ENCODE measurements at places on chromosomes 13 and 19.
A peak's percentile ranks its signal among the peaks of the same experiment; 100 is the strongest.

DNA sequence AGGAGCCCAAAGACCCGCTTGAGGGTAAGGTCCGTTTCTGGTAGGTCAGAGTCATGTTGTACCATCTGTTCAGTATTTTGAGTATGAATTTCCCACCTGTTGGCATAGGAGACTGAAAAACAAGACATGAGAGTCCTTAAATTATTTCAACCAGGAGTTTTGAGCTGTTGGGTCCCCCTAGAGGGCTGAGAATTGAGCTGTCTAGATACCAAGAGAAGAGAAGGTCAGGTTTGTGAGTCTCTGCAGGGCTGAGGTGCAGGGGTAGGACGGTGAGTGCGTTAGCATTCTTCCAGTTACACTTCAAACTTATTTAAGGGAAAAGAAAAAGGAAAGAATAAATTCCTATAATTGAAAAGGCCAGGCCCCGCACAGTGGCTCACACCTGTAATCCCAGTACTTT lies 5.0 kb downstream of the CBLC start:
- DNase-seq = no peak

GRCh38 chr19:20858218-20858617 lies 64.8 kb upstream of the ZNF85 start:
- no peak for DNase-seq

DNA sequence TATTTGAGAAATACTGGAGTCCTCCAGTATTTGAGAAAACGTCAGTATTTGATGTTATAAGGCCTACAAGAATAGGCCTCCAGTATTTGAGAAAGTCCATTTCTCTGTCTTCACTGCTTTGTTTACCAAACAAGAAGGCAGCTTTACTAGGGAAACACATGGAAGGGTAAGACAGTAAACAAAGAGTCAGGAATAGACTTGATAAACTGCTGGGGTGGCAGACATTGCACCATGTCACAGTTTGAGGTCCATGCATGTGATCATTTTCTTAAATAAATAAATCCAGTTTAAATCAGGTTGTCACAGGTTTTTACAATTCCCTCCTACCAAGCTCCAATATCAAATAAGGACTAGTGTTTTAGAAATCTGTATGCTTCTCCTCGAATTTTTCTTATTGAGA lies 1431.0 kb upstream of the SPRY2 start:
- no peak for DNase-seq

- DNase-seq = no peak
These were observed 82.5 kb upstream of the KCTD15 start for GRCh38 chr19:33714149-33714548.

- no peak for DNase-seq
These were observed 145.0 kb downstream of the ABCC4 start for GRCh38 chr13:95156208-95156607.

- no peak for DNase-seq
These were observed 602.6 kb downstream of the PCDH9 start for GRCh38 chr13:66627512-66627911.

DNA sequence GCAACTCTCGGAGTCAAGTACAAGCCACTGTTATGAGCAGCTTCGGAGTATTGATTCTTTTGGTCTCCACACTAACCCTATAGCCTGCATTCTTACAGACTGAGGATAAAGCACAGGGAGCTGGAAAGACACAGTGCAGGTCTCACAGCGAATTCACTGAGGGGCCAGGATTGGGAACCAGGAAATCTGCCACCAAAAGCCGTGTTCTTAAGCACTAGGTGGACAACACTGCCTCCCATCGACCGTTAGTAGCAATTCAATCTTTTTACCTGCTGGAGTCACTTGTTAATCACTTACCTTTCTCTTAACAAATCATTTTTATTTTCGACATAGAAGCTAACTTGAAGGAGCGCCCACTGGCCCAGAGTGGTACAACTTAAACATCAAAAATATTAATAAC lies 6.3 kb downstream of the PMIS2 start:
- no peak for DNase-seq

DNA sequence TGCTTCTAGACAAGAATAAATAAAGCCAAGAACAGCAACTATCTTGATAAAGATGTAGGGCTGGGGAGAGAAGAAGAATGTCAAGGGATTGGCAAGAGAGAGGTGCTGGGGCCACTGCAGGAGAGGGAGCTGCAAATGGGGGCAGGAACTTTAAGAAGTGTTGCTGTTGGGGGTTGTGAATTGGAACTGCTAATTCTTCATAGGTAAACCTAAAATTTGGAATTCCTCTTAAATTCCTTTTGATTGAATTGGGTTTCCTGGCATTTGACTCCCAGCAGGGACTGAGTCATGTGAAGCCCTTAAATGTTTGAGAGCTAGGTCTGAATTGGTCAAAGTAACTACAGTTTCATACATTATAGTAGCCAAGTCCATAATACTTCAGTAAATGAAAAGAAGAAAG lies 305.6 kb upstream of the TMTC4 start:
- no peak for DNase-seq

GRCh38 chr19:58575183-58576041 lies 2.3 kb upstream of the MZF1 start:
- DNase-seq = peak; percentile 72

- peak; percentile 58 for DNase-seq
These were observed 47.9 kb downstream of the RUBCNL start for GRCh38 chr13:46339035-46339666.

DNA sequence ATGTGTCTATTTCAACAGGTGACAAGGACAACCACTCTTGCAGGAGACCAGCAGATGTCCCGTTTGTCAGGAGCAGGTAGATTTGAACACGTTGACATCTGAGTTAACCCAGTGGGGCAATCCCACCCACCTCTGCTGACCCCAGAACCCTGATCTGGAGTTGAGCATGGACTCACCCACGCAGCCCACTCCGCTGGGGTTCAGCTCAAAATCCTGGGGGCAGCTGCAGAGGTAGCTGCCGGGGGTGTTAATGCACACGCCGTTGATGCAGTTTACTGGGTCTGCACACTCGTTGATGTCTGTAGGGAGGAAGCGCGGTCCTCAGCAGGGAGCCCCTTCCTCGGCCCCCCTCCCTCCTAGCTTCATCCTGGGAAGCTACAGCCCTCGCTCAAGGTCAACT lies 39.9 kb downstream of the FBN3 start:
- no peak for DNase-seq

- no peak for DNase-seq
These were observed 1.3 kb downstream of the PALM start for GRCh38 chr19:709965-710571.

DNA sequence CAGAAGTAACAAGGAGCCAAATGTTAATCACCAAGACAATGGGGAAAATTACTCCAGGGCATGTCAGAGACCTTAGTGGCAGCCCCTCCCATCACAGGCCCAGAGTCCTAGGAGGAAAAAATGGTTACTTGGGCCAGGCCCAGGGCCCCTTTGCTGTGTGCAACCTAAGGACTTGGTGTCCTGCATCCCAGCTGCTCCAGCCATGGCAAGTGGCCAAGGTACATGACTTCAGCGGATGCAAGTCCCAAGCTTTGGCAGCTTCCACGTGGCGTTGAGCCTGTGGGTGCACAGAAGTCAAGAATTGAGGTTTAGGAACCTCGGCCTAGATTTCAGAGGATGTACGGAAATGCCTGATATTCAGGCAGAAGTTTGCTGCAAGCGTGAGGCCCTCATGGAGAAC lies 46.7 kb downstream of the OR10H4 start:
- no peak for DNase-seq

DNA sequence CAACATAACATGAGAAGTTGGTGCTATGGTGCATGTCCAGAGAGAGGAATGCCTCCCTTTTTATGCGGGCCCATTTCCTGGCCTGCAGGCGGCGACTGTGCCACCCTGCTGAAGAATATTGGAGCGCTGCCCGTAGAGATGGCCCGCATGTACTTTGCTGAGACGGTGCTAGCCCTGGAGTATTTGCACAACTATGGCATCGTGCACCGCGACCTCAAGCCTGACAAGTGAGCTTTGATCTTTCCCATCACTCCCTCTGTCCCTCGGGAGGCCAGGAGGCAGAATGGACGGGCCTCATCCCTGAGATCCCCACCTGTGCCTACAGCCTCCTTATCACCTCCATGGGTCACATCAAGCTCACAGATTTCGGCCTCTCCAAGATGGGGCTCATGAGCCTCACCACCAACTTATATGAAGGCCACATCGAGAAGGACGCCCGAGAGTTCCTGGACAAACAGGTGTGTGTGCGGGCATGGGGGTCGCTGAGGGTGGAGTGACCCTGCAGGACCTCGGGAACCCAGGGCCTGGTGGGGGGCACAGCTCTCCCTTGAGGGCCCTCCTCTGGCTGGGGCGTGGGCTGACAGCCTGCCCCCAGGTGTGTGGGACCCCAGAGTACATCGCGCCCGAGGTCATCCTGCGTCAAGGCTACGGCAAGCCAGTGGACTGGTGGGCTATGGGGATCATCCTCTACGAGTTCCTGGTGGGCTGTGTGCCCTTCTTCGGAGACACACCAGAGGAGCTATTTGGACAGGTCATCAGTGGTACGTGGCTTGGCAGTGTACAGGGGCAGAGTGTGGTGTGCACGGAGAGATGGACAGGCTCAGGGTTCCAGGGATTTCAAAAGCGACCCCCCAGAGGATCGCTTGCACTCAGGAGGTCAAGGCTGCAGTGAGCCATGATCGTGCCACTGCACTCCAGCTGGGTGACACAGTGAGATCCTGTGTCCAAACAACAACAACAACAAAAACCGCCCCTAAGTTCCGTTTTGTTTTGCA lies 16.2 kb downstream of the DNASE2 start:
- DNase-seq = no peak

- no peak for DNase-seq
These were observed 72.4 kb downstream of the SHISA2 start for GRCh38 chr13:25979371-25979770.

DNA sequence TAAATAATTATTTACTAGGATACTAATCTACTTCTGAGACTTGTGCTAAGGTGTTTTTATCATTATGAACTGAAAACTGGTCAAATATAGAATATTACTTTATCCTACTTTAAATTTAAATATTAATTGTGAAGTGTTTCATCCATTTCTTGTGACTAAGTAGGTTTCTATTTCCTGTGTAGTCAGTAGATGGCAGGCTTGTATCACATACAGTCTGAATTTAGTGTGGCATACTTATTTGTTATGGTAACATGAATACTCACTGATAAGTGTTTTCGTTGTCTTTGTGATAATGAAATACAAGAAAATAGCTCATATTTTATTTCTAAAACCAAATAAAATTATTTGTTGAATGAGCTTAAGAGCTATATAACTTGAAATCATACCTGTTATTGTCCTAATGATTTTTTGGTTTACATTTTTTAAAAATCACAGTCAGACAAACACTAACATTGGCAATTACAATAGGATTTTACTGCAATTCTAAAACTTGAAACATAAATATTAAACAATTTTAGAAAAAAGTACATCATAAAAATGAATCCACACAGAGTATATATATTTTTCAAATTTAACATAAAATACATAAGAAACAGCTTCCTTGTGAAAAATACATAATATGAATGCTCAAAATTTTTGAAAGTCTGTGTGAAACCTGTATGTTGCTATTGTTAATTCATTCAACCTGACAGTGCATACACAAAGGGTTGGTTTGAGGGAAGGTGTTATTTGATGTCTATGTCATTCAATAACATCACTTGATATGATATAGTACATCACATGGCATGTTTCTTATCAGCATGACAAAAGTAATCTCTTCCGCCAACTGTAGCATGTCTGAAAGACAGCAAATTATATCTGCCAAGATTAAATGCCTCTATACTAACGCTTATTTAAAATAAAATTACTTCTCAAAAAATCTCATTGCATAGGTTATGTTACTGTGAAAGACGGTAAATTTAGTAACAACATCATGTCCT lies 904.8 kb upstream of the PCDH20 start:
- no peak for DNase-seq

DNA sequence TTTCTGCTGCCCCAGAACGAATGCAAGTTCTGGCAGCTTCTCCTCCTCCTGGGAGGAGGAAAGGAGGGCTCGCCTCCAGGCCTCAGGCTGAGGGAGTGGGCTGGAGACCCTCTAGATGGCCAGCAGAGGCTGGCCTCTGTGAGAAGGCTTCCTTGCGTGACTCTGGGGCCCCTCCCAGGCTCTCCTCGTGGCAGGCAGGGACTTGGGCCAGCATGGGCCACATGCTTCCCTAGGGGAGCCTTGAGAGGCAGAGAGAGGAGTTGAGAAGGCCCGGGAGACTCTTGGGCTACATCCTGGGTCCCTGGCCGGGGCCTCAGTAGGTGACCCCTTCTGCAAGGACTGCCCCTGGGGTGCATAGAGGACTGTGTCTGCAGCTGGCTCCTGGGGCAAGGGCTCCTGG lies 25.9 kb downstream of the LYL1 start:
- DNase-seq = no peak

DNA sequence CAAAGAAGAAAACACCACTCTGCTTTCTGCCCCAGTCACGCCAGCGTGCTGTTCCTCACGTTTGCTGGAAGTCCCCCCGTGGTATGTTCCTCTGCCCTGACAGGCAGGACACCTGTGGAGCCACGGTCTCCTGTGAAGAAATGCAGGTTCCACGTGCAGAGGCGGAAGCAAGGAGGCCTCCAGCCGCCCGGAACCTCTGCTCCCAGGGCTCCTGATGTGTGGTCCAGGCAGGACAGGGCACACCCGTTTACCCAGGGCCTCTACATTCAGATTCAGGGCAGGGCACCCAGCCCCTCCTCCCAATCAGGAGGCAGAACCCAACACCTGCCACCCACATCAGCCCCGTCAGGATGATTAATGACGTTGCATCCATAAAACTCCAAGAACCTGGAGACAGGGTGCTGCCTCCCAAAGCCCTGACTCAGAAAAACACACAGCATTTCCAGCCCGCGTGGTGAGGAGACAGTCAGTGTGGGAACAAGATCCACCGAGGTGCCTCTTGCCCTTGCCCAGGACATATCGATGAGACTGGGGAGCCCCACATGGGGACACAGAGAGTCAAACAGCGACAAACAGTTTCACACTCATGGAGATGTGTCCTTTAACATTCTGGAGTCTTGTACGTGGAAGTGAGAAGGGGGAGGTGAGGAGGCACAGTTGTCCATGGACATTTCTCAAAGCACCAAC lies 76.2 kb downstream of the COL4A1 start:
- no peak for DNase-seq

DNA sequence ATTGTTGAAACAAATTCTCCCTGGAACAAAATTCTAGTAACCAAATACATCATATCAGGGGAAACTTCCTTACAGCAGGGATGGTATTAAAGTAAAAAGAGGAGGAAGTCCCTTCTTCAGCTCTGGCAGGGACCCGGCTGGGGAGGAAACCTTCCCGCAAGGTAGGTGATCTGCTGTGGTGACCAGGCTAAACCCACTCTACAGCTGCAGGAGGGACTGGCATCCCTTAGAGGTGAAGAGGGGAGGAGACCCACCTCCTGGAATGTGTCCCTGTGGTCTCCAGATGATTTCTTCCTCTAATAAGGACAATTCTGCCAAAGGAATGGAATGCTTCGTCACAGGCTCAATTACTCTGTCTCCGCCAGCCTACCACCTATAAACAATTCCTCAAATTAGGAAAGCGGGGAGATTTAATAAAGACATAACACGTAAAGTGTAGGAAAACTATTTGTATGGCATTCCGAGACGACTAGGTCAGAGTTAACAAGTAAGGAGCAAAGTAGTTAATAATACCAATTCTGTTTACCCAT lies 637 bp upstream of the PDS5B start:
- DNase-seq = no peak

- no peak for DNase-seq
These were observed 23.5 kb downstream of the COL4A2 start for GRCh38 chr13:110330491-110331011.

- no peak for DNase-seq
These were observed 214.1 kb downstream of the COL4A1 start for GRCh38 chr13:110092831-110093247.

- DNase-seq = no peak
These were observed 159.0 kb downstream of the PAN3 start for GRCh38 chr13:28297341-28297740.
